HL-60 (cell line): ENCODE measurements at places on chromosomes 1 and 21.

- DNase-seq = no peak
These were observed 105.7 kb upstream of the VAV3 start for GRCh38 chr1:108070662-108071061.

- DNase-seq = no peak
These were observed 9.6 kb upstream of the RNF223 start for GRCh38 chr1:1083416-1084371.

GRCh38 chr1:88029899-88030298, 654.2 kb upstream of the PKN2 start:
- DNase-seq = no peak

DNA sequence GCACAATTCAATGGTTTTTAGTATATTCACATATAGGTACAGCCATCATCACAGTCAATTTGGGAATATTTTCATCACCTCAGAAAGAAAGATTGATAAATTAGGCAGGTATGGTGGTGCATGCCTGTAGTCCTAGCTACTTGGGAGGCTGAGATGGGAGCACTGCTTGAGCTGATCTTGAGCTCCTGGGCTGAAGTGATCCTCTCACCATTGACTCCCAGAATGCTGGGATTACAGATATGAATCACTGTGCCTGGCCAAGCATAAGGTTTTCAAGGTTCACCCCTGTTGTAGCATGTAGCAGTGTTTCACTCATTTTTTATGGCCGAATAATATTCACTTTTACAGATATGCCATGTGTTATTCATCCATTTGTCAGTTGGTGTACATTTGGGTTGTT, 44.7 kb upstream of the MTF2 start:
- DNase-seq = no peak

GRCh38 chr21:17467829-17468228, 45.0 kb upstream of the CXADR start:
- DNase-seq = no peak

DNA sequence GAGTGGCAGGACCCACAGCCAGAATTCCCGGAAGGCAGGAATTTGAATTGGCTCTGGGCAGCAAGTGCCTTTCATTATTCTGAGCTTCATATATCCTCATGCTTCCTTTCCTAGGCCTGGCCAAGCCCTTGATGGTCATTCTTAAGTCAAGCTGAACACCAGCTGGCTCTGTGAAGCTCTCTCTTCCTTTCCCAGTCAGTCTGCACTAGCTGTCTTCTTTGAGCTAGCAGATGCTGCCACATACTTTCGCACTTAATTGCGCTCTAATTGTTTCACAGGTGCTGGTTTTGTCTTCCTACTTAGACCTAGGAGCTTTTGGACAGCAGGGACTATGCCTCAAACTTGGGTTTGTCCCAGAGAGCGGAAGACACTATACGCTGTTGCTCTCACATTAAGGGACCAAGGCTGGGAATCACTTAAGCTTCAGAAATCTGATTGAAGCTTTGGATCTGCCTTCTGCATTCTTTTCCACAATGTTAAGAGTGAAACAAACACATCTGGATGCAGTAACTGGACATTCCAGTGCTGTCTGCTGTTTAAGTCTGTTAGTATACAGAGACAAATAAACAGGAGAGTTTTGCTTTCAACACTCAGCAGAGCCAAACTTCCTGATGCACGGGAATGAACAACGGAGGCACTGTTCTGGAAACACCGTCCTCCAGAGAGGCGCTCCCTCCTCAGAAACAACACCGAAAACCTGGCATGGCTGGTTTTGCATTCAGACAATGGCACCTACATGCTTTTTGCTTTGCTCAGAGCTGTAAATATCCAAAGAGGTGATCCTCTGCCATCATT, 2.2 kb downstream of the TLR5 start:
- DNase-seq = no peak

DNA sequence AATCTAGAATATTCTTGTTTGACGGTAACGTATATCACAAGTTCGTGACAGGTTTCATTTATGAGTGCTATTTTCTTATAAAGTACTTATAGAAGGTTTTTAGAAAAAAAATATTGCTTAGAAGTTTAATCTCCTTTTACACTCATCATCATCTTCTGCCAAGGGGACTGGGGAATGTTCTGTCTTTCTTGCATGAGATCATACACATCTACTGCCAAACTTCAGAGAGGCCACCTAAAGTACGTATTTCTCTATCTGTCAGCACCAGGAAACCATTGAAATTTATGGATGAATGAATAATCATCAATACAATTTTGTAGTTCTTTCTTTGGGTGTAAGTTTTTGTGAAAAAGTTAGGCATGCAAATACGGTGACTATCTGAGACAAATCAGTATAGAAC, 245.8 kb downstream of the SPATA17 start:
- DNase-seq = no peak

DNA sequence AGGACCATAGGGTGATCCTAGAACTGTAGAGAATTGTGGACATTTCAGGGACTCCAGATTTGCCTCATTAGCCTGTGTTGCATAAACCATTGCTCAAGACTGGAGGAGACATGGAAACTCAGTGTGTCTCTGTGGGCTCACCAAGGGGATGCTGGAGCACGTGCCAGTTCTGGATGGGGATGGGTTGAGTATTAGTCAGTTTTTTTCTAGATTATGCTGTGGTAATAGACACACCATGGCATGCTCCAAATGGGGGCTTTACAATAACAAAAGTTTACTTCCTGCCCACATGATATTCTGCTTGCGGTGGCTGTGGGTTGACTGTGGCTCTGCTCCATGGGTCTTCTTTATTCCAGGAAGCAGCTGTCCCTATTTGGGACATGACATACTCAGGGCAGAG, 125.4 kb downstream of the FOXD2 start:
- DNase-seq = no peak

DNA sequence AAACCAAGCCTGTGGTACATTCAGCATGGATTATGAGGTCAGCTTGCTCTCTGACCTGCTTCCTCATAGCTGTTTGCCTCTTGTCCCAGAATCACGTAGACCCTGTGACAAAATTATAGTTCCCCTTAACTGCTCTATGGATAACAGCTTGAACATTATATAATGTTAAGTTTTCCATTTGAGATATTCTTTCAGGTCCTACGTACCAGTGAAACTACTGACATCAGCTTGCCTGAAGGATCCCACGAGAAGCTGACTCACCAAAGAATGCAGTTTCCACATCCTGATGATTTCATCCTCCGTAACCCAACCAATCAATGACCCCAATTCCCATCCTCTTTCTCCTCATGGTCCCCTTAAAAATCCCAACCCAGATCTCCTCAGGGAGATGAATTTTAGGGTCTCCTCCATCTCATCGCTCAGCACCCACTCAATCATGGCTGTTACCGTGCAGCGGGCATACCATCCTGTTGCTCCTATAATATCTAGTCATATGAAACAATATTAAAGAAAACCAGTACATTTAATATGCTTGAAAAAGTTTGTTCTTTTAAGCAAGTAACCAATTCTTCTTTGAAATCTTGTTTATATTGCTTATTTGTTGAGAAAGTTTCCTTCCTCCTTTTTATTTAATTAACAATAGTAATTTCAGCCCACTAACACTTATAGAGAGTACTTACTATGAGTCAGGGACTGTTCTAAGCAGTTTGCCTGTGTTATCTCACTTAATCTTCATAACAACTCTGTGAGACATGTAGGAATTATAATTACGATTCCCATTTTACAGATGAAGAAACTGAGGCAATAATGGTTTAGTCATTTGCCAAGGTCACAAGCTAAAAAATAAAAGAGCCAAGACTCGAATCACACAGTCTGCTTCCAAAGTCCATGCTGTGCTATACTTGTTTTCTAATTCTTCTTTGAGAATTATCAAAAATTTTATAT, 27.4 kb downstream of the CHML start:
- DNase-seq = no peak

DNA sequence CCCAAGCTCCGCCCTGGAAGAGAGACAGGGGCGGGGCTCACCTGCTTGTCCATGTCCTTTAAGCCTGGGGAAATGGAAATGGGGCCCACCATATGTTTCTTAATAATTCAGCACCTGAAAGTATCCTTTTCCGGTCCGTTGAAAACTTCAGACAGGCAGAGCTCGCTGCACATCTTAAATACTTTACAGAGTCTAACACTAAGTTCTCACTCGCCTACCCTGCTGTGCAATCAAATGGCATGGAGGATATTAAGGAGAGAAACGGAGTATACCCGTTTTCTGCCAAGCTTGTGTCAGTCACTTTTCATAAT, 467 bp upstream of the CC2D1B start:
- no peak for DNase-seq

- no peak for DNase-seq
These were observed 8.7 kb downstream of the IFNLR1 start for GRCh38 chr1:24178407-24178806.

- no peak for DNase-seq
These were observed 43.7 kb upstream of the NFASC start for GRCh38 chr1:204826970-204827369.

DNA sequence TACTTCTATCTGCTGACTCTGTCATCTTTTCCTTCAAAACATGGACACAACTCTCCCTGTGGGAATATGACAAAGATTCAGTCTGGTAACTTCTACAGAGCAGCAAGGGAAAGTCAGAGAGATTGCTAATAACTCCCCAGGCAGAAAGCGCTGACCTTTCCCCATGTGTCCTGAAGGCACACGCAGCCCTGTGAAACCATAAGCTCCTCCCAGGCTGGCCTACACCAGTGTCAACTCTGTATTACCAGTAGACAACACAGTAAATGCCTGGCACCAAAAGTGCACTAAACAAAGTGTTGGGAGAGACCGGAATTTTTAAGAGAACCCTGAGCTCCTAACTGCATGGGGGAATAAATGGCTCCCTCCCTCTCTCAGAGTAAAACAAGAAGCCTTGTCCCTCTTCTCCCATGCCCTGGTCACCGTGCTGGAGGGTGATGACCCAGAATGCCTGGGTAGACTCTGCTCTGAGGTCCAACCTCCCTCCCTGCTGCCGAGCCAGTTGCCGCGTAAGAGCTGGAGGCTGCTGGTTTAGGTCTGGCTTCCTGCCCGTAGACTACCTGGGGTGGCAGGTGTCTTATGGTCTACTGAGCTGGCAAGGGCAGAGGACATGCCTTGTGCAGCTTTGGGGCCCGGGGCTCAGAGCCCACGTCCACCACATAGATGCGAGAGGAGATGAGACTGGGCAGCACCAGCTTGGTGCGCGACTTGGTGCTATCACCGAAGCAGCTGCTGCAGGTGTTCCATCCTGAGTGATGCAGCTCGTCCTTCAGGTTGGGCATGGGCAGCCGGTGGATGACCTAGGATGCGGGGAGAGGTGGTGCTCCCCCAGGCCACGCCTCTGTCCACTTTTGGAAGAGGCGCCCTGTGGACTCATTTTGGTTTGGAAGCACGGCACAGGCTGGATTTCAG, 3.9 kb downstream of the SELENBP1 start:
- DNase-seq = no peak

GRCh38 chr1:24505816-24506215, 3.2 kb downstream of the RCAN3 start:
- DNase-seq = no peak

DNA sequence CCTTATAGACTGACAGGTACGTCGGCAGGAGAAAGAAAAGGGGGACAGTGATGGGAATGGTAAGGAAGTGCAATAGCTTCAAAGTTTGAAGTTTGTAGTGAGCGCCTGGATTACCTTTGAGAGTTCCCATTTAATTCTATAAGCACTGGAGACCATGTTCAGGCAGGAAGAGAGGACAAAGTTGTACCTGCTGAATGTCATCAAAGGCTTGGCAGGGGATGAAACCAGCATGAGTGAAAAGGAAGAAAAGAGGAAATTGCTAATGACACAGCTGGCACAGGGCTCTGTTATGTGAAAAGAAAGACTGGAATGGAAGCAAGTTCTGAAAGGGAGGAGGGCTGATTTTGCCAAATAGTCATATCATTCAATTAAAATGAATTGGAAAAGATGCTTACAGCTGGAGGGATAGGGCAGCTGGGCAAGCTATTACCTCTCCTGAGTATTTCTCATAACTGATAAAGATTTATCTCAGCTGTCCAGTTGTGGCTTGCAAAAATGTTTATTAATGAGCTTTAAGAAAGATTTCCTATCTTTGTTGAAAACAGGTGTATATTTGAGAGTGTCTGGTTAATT, 109.2 kb downstream of the HMCN1 start:
- no peak for DNase-seq

DNA sequence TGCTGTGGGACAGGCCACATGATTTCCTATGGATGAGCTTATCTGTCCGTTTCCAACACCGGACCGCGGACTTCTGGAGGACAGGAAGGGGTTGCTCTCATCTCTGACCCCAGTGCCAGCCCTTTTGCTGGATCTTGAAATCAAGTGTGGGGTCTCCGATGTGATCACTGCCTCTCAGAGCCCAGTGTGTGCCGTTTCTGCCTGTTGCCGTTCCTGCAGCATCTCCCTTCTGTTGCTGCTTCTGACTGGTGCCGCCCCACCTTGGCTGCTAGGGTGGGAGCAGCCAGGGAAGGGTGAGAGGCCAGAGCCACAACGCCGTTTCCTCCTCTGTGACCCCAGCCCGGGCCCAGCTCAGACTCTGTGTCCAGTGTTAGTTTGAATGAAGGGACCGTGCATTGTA, 67.3 kb upstream of the WNT4 start:
- no peak for DNase-seq

DNA sequence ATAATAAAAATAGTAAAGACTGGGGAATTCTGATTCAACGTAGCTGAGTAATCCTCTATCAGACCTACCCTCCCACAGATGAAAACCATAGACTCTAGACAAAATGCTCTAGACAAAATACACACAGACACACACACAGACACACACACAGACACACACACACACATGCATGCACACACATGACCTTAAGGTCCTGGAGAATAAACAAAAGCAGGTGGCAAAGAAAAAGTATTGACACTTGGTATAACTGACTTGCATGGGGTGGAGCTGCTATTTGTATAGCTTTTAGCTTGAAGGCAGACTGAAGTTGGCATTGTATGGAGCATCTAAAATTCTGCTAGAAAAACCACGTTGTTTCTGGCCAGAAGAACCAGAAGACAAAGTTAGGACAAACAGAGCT, 29.3 kb downstream of the C1orf141 start:
- DNase-seq = no peak

- DNase-seq = no peak
These were observed 663 bp upstream of the GBP6 start for GRCh38 chr1:89363196-89363595.

GRCh38 chr1:109979489-109980091, 5.0 kb upstream of the AHCYL1 start:
- no peak for DNase-seq

- no peak for DNase-seq
These were observed 207.9 kb downstream of the RRAGC start for GRCh38 chr1:38651669-38652068.

DNA sequence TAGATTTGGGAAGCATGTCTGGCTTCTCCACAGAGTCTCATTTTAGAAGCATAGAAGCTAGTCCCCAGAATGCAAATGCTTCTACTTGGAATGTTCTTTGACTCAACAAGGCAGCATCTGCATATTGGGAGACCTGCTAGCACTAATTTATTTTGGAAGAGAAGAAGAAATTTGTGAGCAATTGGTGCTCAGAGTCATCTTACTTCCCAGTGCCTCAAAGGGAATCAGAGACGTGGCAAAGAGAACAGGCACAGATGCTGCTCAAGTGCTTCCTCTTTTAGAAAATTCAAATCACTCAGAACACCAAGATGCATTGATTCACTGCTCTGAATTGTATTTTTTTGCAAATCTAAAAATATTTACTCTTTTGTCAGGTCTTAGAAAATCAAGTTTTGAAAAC, 255.7 kb downstream of the BRINP2 start:
- no peak for DNase-seq

GRCh38 chr1:56189946-56190805, 389.2 kb downstream of the PLPP3 start:
- DNase-seq = no peak

- DNase-seq = no peak
These were observed 10.2 kb downstream of the RPS6KC1 start for GRCh38 chr1:213061263-213061662.
